ENCODE measurements at places on chromosomes 1 and 21.

DNA sequence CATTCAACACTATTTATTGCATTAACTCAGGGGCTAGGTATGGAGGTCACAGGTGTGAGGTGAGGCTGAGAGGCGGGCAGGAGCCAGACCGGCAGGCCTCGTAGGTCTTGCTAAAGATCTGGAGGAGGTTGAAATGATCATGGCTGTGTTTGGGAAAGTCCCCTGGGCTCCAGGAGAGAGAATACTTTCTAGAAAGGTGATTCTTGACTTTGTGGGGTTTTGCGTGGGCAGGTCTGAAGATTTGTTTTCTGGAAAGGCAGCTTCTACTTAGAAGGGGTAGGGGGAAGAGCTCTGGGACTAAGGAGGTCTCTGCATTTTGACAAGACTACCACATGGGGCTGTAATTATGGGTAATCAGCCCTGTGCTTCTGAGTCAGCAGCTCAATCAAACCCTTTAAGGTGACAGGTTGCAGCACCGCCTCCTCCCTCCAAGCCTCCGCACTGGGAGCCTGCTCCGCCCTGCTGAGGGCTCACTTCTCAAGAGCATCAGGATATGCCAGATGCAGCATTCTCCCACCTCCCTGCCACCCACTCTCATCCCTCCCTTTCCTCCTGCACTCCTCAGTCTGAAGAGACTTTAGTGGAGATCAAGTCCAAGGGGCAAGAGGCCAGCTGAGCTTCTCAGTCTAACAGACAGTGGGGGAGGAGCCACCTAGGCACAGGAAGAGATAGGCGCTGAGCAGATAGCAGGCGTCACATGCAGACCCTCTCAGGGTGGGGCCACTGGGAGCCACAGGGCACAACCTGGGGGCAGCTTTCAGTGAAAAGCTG, 30.5 kb downstream of the SLC30A1 start:
- DNase-seq: no peak

DNA sequence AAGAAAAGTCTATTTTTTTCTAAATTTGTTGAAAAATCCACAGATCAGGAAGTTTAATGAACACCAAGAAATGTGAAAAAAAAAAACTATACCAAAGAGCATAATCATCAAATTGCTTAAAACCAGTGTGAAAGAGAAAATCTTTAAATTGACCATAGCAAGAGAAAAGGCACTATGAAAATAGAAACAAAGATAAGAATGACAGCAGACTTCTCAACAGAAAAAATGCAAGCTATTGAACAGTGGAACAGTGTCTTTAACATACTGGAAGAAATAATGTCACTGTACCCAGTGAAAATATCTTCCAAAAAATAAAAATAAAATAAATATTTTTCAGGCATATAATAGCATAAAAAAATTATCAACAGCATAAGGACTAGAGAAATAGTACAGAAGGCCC, 243.0 kb upstream of the GJB5 start:
- no peak for DNase-seq

DNA sequence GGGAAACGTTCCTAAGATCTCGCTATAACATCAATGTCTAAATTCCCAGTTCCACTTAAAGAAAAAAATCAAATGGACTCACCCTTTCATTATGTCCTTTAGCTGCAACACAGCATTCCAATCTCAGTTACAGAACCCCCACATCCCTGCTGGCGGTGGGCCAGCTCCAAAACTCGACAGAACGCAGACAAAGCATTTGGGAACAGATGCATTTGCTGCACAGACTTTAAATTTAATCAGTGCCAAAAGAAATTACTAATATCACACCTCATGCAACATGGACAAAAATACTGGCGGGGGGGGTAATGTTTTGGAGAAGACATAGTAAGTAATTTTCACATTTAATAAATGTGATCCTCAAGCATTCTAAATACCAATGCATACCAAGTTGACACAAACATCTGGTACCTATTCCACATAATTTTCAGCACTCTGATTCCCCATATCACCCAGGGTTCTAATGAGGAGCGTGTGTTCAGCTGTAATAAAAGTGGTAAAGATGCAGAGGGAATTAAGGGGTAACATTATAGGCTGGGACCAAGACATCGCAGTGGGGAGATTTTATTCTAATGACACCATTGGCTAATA, 79.7 kb downstream of the TGFBR3 start:
- peak; percentile 15 for DNase-seq

DNA sequence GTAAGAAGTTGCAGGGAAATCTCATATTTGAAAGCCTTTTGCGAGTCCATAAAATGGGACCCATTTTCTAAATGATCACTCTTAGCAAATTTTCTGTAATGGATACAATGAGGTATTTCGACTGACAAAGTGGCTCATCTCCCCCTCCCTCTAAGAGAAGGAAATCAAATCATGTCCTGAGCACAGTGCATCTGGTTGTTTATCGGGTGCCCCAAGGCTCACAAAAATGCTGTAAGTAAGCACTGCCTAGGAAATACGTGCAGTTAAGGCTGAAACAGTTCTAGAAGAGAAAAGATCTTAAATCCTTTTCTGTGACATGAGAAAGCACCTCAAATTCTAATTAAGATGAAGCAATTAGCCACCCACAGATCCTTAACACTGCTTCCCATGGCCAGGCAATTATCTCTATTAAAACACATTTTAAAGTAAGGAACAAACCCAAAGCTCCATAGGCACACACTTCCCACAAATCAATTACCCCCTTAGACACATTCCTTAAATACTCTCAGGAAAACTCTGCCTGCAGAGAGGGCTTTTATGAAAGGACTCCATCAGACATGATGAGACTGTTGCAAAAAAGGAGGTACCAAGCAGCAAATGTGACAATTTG, 216.3 kb downstream of the KCNH1 start:
- no peak for DNase-seq

GRCh38 chr1:87685311-87686135, 356.8 kb downstream of the LMO4 start:
- no peak for DNase-seq

DNA sequence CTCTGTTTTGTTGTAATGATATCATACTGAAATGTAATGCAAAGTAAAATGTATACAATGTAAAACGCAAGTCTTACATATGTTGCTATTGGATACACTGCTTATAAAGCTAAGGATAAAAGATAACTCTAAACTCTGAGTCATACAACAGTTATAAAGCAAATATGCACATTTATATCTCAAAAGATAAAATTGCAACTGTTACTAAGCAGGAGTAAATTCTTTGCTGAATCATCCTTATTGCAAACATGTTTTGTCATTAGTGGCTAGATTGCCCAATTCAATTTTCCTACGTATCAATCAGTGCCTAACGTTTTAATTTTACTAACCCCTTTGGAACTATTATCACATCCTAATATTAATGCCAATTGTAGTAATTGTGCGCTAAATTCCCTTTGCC, 762.9 kb downstream of the LTN1 start:
- no peak for DNase-seq

GRCh38 chr1:204621396-204621795, 64.1 kb downstream of the LRRN2 start:
- DNase-seq: no peak

Measured in BE2C (cell line).